T-helper 17 cell (primary cell): ENCODE measurements at places on chromosomes 2 and 18.

DNA sequence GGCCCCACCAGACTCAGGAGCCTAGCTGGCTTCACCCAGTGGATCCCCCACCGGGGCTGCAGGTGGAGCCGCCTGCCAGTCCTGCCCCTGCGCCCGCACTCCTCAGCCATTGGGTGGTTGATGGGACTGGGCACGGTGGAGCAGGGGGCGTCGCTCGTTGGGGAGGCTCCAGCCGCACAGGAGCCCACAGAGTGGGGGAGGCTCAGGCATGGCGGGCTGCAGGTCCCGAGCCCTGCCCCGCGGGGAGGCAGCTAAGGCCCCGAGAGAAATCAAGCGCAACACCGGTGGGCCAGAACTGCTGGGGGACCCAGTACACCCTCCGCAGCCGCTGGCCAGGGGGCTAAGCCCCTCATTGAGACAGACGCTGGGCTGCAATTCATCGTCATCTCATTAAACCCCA lies 184.0 kb downstream of the SNTG2 start:
- no peak for DNase-seq

- no peak for DNase-seq
Measured at GRCh38 chr2:144914622-144915318, 394.9 kb upstream of the ZEB2 start.

DNA sequence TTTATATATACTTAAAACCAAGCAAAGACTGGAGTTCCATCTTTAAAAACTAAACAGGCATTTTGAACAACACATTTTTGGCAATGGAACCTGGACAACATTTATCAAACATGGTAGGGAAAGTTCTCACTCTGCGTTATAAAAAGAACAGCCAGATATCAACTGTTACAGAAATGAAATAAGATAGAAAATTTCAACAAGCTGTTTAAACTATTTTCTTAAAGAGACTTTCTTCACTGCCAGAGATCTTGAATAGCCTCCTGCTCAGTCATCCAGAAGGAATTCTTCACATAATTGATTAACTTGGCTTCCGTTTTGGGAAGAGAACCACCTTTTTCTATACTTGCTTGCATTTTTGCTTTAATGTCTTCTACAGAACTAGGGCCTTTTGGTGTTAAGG lies 166.0 kb upstream of the PIK3C3 start:
- DNase-seq, result no peak

DNA sequence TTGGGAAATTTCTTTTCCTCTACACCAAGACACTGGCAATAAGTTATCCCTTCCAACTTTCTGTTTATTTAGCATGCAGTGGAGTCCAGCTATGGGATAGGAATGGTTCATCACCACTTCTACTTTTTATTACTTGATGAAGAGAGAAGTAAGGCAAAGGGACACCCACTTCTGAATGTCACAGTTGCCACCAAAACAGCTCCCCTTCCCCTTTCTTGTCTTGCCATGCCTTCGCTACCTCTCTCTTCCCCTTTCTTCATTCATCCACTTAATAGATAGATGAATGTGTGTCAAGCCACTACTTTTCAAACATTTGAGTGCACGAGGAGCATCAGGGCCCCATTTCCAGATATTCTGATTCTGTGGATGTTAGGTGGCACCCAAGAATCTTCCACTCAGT lies 59.6 kb downstream of the KCTD18 start:
- no peak for DNase-seq

DNA sequence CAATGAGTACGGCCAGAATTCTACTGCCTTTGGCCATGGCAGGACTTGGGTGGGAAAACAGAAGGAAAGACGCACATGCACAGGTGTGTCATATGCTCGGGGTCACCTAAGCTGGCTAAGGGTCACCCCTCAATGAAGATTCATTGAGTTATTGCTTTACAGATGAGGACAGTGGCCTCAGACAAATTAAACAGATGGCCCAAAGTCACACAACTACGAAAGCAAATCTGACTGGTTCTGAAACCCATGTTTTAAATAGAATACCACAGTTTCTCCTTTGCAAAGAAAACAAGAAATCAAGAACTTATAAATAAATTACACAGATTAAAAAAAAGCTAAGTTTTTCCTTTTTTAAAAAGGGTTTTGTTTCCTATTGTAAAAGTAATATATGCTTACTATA lies 70.5 kb downstream of the ID2 start:
- no peak for DNase-seq

DNA sequence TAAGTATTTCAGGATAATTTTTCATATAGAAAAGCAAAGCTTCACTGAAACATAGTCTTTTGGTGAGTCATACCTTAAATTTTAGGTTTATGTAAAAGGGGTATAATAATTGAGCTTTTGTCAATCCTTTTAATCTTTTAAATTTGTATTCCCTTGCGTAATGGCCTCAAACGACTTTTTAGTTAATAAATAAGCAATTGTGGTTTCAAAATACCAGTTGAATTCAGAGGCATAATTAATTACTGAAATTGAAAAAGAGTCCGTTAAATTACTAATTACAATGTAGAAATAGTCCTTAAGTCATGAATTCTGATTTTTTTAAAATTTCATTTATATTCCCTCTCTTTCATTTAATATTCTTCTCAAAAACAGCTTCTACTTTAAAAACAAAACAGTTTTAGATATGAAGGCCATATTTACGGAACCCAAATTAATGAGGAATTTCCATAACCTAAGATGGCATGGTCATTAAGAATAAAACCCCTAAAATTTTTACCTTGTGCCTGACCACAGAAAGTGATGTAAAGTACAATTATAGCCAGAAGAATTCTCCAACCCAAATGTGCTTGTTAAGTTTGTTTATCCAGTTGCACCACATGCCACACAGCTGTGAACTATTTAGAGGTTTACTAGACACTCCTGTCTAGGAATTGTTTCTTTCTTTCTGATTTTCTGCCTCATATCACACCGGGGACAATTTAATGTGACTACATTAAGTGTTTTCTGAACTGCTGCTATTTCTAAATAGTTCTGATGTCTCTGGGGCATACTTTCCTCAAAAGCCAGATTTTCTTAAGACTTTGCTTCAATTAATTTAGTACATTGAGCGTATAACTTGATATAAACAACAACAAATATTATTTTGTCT lies 60.7 kb upstream of the ITGA4 start:
- DNase-seq, result no peak

- DNase-seq, result no peak
Measured at GRCh38 chr18:33316146-33316587, 124.4 kb downstream of the CCDC178 start.

- DNase-seq, result no peak
Measured at GRCh38 chr18:45838302-45839070, 13.0 kb downstream of the SIGLEC15 start.

GRCh38 chr18:25533218-25533617 lies 181.3 kb upstream of the ZNF521 start:
- DNase-seq, result no peak

- no peak for DNase-seq
Measured at GRCh38 chr2:217623281-217623912, 379.4 kb downstream of the TNS1 start.

DNA sequence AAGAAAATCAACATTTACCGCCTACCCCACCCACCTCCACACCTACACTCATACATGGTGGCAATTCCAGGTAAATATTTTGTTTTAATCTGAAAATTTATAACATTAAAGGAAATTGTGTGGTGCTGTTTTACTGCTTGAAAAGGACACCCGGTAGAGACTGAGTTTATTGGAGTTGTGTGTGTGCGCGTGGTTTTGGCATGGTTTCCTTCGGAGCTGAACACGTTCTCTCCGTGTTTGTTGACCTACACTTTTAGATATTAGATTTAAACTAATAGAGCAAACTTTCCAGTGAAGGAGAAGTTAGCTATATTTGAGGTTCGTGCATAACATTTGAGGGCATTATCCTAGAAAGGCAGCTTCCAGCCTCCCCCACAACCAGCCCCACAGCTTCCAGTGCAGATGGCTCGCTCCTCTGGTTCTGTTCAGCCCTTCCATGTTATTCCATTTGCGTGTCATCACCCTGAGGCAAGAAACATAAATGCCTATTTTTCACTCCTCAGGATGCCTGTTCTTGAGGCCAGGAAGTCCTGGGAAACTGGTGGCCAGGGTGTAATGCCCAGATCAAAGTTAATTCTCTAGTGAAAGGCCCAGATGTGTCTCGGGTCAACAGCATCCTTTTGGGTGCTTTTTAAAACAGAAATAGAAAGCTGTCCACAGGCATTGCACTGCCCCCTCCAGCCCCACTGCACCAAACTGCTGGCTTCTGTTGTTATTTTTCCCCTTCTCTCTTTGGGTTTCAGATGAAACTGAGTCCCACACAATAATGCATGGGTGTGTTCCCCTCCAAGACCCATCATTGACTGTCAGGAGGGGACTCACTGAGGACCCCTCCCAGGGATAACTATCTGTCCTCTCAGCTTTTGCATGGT lies 190.2 kb downstream of the SETBP1 start:
- DNase-seq, result no peak

GRCh38 chr18:50453732-50454131 lies 78.9 kb downstream of the SKA1 start:
- no peak for DNase-seq
